ENCODE measurements at places on chromosomes 11 and 22.

DNA sequence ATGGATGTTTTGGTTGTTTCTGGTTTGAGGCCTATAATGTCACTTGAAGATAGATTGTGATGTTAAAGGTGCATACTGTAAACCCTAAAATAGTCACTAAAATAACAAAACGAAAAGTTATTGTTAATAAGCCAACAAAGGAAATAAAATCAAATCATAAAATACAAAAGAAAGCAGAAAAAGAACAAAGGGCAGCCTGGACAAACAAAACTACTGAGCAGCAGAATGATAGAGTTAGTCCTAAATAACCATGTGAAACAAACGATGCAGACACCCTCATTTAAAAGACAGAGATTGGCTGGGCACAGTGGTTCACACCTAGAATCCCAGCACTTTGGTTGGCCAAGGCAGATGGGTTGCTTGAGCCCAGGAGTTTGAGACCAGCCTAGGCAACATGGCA lies 90.9 kb upstream of the GAL start:
- DNase-seq = no peak

GRCh38 chr11:57546869-57547475 lies 9.6 kb downstream of the SMTNL1 start:
- DNase-seq = no peak

GRCh38 chr11:72573855-72574445 lies 100.3 kb downstream of the PDE2A start:
- DNase-seq = no peak

DNA sequence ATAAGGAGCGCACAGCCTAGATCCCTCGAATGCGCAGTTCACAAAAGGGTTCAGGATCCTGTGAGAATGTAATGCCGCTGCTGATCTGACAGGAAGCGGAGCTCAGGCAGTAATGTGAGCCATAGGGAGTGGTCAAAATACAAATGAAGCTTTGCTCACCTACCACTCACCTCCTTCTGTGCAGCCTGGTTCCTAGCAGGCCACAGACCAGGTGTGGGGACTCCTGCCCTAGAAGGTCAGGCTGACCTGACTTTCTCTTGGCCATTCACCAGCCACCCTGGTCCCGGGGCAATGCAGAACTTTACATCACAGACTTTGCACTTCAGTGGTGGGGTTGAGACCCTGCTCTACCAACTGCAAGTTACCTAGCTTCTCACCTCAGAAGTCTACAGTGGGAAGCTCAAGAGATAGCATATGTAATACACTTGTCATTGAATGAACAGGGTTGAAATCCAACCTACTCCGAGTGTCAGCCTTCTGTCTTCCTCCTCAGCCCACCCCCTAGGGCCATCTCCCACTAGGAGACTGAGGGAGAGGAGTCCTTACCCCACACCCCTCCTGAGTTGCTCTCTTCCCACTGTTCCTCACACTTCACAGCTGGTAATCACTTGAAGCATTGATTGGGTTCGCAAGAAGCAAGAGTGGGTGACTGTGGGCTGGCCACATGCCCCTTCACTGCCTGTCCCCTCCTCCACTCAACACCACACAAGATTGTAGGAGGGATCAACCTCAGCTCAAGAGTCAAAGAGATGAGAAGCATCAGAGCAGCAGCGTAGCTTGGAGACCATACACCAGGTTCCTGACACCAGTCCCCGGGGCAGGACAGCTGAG lies 2.0 kb upstream of the KCNJ1 start:
- DNase-seq = no peak

DNA sequence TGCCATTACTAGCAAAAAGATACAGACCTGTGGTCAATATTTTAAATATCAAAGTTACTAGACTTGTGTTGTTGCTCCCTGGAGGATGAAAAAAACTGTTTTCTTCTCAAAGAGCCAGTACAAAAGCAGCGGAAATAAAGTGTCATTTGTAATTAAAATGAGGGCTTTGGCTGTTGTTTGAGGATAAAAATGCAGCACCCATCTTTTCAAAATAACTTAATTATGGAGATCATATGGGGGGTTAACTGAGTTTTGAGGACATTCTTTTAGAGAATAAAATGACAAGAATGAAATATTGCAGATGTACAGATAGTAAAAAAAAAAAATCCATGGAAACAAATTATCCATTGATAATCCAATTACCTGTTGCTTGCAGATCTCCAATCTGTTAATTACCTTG lies 1484.4 kb downstream of the LRRC4C start:
- no peak for DNase-seq

DNA sequence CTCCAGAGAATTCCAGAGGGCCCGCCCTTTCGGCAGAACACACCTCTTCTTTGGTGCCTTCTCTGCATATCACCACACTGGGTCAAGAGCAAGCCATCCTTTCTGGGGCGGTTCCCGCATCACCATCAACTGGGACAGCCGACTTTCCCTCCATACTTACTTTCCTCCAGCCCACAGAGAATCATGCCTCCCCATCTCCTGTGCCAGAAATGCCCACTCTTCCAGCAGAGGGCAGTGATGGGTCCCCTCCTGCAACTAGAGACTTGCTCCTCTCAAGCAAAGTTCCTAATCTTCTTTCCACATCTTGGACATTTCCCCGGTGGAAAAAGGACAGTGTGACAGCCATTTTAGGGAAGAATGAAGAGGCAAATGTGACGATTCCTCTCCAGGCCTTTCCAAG lies 157.7 kb downstream of the C11orf91 start:
- no peak for DNase-seq

- DNase-seq = no peak
Measured at GRCh38 chr11:128210148-128210940, 377.0 kb downstream of the ETS1 start.

DNA sequence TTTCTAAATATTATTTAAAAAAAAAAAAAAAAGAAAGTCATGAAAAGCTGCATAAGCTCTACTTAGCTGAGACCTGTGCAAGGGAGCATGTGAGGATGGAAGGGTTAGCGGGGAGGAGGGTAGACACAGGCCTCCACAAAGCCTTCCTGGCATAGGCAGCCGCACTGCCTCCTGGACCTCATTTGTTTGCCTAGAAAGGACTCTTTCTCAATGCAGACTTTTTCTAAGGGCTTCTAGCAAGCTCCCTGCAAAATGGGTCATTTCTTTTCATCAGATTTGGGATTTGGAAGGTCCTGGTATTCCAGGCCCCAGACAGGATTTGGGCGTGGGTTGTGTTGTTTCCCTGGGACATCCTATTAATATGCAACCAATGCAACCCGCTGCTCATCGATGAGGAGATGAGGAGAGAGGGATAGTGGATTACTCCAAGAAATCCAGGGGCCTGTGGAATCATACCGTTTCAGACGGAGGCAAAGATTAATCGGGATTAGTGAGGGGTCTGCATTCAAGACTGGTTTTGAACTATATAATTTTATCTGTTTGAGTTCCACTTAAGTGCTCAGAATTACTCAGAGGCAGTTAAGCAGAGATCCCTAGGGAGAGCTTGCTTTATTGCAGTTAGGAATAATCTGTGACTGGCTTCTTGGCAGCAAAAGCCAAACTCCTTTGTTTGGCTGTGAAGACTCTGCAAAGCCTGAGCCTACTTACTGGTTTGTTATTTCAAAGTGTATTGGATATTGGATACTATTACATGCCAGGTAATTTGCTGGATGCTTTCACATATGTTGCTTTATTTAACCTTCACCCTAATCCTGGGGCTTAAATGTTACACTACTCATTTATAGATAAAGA lies 106.9 kb upstream of the NAV2 start:
- no peak for DNase-seq

- DNase-seq = no peak
Measured at GRCh38 chr22:27203276-27203660, 545.9 kb downstream of the MIAT start.

DNA sequence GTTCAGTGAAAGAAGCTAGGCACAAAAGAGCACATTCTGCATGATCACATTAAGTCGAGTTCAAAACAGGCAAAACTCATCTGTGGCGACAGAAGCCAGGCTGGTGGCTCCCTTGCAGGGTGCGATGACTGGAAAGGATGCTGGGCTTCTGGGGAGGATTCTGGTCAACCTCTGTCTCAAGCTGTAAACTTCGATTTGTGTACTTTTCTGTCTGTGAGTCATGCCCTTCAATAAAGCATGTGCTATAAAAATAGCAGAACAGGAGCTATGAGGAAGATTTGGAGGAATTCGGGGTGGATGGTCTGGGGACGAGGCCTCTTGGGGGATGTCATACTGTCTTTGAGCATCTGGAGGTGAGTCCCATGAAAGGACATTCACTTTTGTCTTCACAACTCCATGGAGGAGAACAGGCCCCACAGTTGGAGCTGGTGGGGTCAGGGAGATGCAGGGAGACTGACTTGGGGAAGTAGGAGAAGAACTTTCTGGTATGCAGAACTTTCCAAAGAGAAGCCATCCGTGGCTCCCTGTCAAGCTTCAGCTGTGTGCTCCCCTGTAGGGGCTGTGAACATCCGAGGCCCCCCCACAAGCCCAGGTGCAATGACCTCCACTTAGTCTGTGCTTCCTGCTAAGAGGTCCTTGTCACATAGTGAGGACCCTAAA lies 77.8 kb upstream of the LINC01488 start:
- DNase-seq = no peak

DNA sequence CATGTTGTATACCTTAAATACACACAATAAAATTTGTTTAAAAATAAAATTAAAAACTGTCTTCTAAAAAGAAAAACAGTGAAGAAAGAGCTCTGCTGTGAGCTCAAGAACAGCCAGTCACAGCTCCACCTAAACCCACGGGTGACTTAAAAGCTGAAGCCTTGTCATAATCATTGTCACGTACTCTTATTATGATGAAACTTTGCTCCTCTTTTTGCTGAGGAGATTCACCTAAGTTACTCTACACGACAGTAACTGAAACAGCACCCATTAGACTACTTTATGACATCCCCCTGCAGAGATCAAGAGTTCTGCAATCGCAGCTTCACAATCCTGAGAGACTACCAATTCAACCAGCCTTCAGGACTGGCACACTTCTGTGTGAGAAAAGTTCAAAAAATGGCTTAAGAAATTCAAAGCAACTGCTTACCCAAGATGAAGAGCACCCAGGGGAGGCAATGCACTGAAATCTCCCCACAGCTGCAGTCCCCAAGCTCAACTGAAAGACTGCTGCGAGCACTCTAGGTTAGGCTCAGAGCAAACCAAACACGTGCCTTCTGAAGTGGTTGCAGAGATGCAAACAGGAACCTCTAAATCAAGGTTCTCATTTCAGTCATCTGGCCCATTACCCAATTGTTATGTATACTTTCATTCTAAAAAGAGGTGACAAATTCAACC lies at the start of gene JAML:
JAML (minus strand) TSS at position 501 of the 678 bp plus-strand sequence. CDS start 10,145 bp downstream, outside the sequence.
- DNase-seq = peak; percentile 58

DNA sequence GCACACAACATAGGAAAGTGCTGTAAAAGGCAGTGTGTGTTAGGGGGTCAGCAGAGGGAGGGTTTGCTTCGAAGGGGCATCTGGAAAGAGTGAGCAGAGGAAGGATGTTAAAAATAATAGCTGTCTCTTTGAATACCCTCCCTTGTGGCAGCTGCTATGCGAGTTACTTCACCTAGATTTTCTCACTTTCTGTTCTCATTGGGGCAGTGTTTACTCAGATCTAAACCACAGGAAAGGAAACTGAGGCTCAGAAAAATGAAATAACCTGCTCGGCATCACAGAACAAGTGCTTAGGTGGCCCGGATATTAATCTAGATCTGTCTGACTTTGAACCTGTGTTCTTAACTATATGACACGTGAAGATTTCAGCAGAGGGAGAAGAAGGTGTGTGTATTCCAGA lies 125.3 kb downstream of the C11orf91 start:
- no peak for DNase-seq

DNA sequence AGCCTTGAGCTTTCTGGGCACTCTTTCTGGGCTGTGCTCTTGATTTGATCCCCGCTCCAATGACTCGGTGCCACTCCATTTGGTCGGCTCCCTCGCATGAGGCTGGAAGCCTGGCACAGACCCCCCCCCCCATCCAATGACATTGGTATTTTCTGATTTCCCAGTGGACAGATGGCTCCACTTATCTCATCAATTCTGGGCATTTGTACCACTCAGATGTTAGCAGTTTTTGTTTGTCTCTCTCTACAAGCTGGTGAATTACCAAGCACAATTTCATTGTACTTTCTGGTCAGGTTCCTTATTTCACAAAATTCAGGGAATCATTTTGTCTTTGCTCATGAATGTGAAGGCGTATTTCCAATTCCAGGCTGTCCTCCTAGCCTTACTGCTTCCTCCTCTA lies 9.1 kb downstream of the DNAL4 start:
- DNase-seq = no peak

GRCh38 chr22:43509337-43509736 lies 97.5 kb downstream of the MPPED1 start:
- DNase-seq = no peak

All from activated CD4-positive, CD25-positive, alpha-beta regulatory T cell treated with anti-CD3 and anti-CD28 coated beads, Interleukin-2, amount 50 U/mL, for 72 hours (primary cell).